ENCODE measurements at places on chromosomes 11 and 22.

DNA sequence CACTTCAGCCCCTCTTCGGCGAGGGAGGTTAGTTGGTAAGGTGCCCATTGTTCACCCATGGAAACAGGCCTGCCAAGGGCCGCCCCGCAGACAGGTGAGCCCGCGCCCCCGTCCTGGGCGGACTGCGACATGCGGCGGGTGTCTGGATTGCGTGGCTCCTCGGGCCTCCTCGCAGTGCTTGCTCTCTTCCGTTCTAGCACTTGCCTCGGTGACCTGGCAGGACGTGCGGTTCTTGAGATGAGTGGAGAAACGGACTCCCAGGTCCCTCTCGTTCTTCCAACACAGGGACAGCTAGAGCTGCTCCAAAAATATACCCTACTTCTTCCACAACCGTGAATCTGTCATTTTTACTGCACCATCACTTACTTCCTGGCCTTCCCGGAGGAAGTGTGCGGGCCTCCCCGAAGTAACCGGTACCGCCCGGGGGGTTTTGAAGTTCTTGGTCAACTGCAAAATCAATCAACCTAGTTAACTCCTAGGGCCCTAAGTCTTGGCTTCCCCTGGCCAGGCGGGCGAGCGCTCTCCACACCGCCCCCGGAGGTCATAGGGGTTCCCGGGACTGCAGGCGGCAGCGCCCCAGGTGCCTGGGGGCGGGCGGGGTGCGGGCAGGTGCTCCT, 745 bp upstream of the ZBTB44 start:
- DNase-seq, result peak; percentile 18

GRCh38 chr11:40274017-40274416, 1185.4 kb downstream of the LRRC4C start:
- DNase-seq, result no peak

DNA sequence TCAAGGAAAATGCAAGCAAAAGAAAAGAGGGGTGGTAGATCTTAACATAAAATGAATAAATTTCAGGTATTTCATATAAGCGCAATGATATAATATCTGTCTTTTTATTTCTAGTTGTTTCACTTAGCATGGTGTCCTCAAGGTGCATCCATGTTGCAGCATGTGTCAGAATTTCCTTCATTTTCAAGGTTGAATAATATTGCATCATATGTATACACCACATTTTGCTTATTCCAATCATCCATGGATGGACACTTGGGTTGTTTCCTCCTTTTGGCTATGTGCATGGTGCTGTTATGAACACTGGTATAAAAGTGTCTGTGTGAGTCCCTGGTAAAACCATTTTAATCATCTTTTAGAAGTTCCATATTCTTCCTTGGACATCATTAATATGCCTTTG, 7.0 kb upstream of the KDM4F start:
- no peak for DNase-seq

- no peak for DNase-seq
Measured at GRCh38 chr11:94775567-94776327, 7.6 kb downstream of the AMOTL1 start.

GRCh38 chr11:112617977-112618826, 343.0 kb upstream of the NCAM1 start:
- DNase-seq, result no peak

Data from stimulated activated CD4-positive, alpha-beta T cell treated with anti-CD3 and anti-CD28 coated beads, Interleukin-15, amount 100 ng/mL, for 1 hour (primary cell).